ENCODE measurements at places on chromosomes 1 and 21.
A peak's percentile ranks its signal among the peaks of the same experiment; 100 is the strongest.

DNA sequence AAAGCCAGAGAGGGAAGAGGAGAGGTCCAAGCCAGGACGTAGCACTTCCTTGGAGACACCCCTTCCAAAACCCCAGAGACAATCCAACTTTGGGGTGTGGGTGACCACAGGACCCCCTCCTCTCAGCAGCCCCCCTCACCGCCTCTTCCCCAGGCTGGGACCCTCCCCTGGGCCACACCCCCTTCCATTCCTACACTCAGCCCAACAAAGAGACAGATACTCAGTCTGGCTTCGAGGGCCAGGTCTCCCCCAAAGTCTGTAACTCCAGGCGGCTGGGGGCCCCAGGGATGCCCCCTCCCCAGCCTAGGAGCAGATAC, 1.4 kb downstream of the MEX3A start:
- DNase-seq: no peak

DNA sequence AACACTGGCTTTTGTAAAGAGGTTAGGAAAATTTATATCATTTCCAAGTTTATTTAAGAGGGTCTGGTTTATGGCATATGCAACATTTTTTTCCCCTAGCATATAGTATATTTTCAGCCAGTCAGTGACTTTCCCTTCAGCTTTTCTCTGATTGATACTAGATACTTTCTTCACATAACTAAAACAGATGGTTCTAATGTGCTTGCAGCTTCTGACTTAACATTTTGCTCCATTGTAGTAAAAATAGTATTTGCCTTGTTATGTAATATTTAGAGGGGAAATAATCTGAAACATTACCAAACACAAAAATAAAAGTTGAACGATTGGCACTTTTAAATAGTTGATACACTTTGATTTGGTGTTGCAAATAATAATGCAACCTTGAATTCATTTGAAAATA, 191.7 kb downstream of the GPR52 start:
- DNase-seq: no peak

DNA sequence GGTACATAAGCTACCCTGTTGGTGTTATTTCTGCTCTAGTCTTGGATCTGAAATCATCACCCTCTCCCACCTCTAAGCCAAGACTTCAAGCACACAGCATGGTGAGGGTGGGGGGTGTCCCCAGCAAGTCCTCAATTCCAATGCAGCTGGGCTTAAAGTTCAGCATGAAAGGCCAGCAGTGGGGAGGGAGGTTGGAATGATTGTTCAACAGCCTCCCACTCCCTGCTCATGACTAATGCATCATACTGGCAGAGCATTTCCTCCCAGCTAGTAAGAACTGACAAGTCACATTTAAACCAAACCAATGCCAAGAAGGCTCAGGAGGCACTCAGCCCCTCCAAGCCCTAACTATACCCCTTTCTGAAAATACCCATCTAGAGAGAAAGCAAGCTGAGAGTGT, 50.1 kb downstream of the TIAM1 start:
- no peak for DNase-seq

GRCh38 chr21:26943921-26944320, 23.0 kb downstream of the ADAMTS5 start:
- DNase-seq: no peak

GRCh38 chr1:98557895-98558294, 103.6 kb upstream of the SNX7 start:
- peak; percentile 34 for DNase-seq

DNA sequence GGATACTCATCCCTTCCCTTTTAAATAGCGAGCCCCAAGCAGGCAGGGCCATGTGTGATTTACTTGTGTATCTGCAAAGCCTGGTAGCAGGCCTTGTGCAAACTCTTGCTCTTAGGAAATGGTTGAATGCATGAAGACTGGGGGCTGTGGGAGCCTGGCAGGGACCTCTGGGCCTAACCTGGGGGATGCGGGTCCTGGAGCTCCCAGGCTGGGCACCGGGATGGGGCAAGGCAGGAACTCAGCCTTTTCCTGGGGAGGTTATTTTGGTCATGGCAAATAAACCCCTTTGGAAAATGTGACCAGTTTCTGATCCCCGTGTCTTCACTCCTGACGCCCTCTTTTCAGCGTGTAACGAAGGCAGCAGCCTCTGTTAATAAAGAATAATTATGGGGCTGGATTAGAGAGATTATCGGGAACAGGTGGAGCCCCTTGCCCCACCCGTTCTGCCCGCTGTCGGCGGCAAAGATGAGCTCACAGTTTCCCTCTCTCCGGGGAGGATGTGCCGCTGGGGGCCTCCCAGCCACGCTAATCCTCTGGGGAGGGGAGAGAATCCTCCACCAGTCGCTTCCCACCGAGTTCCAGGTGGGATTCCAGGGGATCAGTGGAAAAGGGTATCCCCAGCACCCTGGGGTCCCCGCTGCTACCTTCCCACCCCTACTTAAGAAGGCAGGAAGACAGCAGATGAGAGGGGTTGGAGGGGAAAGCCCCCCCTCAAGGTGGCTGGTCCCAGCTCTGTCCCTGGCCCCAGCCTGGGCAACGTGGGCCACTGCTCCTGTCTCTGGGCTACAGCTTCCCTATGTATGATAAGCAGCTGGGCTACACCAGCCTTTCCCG, 69.7 kb upstream of the WNT4 start:
- DNase-seq: no peak

DNA sequence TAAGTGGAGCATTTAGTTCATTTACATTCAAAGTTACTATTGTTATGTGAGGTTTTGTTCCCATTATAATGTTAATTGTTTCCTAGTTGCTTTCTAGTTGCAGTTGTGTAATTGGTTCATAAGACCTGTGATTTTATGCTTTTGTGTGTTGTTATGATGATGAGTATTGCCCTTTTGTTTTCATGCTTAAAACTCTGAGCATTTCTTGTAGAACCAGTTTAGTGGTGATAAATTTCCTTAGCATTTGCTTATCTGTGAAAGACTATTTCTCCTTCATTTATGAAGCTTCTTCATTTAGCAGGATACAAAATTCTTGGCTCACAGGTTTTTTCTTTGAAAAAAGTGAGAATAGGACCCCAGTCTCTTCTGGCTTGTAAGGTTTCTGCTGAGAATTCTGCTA, 274.8 kb upstream of the SPAG17 start:
- DNase-seq: no peak
